ENCODE measurements at places on chromosomes 1 and 21. TPM values are rescaled to one million over a fixed set of nuclear protein-coding genes. Genes with fewer than 3 reads are reported as not detected.

GRCh38 chr1:43843684-43844083 lies 89.9 kb upstream of the ARTN start:
- no peak for DNase-seq

- no peak for DNase-seq
Measured at GRCh38 chr1:115837341-115837739, 3.6 kb downstream of the NHLH2 start.

DNA sequence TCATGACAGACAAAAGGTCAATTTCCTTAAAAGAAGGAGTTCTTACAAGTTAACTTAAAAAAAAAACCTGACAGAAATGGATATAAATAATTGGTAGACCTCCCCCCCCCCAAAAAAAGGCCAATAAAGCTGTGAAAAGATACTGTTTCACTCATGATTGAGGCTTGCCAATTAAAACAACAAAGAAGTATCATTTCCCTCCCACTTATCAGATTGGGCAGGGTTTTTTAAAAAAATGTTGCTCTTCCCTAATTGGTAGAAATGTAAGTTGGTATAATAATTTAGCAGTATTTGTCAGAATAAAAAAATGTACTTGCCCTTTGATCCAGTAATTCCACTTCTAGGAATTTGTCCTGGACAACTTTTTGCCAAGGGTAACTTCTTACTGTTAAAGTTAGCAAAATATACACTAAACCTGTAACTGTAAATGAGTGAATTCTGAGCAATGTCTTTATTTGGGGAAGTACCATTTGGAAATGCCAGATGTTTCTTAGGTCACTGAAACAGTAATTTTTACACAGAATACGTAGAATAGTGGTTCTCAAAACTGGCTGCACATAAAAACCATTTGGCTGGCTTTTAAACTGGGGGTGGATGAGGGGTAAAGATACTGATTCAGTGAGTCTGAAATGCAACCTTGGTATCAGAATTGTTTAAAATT lies 17.5 kb downstream of the RNF2 start:
- DNase-seq, result no peak

Gene TMEM52
- 3.3 TPM for total RNA-seq

Gene RALGPS2
- total RNA-seq, result 25.0 TPM

Gene USP1
- 38.1 TPM for total RNA-seq

Gene BTBD19
- 19.4 TPM for total RNA-seq

GRCh38 chr1:68270951-68271350 lies 38.6 kb upstream of the WLS start:
- DNase-seq, result no peak

GRCh38 chr1:7916501-7916830 lies 24.2 kb downstream of the TNFRSF9 start:
- DNase-seq, result no peak

DNA sequence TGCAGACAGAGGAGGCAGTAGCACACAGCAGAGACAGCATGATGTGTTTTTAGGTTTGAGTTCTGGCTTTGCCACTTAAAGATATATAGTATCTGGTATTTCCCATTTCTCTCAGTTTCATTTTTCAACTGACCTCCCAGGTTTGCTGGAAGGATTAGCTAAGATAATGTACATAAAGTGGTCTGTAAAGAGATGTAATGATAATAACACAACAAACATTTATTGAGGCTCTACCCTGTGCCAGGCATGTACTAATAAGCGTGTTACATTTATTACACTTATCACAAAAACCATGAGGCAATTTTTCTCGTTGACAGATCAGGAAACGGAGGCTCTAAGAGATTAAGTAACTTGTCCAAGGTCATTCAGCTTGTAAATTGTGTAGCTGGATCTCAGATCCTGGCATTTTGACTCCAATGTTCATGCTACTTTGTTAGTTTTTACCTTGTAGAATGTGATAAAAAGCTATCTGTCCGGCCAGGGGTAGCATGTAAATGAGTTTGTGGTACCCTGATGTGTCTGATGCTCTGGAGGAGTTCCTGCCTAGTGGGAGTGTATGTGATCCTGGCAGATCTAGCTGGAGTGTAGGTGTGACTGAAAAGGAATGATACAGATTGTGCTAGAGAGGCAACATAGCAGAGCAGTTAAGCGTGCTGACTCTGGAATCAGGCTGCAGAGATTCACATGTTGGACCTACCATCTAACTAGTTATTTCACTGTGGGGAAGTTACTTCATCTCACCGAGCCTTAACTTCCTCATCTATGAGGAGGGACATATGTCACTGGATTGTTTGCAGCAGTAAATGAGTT lies 146.6 kb downstream of the VPS13D start:
- DNase-seq, result no peak

DNA sequence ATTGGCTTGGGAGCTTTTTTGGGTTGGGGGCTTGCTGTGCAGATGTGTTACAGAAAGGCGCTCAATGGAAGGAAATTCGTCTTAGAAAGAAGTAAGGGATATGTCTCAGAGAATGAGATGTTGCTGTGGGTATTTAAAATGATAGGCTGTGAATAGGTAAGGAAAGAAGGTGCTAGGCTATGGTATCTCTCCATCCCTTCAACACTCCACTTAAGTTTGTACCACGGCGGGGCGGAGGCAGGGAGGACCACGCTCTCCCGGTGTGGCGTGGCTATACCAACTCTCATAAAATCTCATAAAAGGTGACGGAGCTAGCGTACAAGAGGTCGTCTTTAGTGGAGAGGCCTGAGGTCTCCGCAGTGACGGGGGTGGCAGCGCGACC lies 305 bp upstream of the RPS6KC1 start:
- no peak for DNase-seq

Gene OR2G6
- total RNA-seq, result not detected

- DNase-seq, result peak; percentile 97
Measured at GRCh38 chr1:25905680-25906643, at the start of gene STMN1. Gene STMN1 (minus strand): TSS chr1:25906419. CDS start chr1:25904676, 1,743 bp downstream.

DNA sequence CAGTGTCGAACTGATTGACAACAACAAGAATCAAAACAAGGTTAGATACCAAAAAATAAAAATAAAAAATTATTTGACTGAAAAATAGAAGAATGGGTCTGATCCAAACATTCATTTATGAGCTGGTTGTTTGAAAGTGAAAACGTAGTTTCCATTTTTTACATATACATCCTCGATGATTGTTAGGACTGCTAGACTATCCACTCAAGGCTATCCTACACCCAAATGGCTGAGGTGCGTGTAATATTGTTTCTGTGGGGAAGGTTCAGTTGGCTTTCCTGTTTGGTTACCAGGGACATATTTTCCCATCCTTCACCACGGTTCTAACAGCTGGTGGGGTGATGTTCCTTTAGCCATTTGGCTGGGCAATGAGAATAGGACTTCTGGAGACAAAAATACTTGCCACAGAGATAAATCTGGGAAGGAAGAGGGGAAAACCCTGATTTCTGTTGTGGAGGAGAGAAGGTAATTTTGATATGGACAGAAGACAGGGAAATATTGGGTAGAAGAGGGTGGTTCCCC lies 66.3 kb downstream of the MAP3K7CL start:
- DNase-seq, result no peak

- no peak for DNase-seq
Measured at GRCh38 chr1:79695138-79695537, 688.6 kb upstream of the ADGRL4 start.

Gene ATAD3C
- 5.2 TPM for total RNA-seq

DNA sequence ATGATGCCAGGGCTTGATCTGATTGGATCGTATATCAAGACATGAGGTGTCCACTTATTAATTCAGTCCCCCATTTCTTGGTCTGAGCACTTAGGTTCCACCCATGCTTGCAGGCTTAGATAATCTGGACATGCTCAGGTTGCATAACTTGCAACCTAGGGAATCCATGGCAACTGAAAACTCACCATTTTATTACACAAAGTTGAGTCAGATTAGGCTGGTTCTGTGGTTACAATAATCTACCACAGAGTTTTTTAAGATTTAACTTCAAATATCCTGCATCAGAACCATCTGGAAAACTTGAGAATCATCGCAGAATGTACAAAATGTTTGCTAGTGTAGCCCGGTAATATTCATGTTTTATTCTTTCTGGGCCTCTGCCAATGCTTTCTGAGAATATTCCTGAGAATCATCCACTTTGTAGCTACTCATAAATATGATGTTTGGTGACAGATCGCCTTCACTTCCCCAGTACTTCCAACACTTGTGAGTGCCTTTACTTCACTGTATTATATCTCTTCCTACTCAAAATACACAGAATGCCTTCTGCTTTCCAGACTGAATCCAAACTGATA lies 707.2 kb upstream of the ADAMTS5 start:
- no peak for DNase-seq
